ENCODE measurements at places on chromosomes 6 and 20.

DNA sequence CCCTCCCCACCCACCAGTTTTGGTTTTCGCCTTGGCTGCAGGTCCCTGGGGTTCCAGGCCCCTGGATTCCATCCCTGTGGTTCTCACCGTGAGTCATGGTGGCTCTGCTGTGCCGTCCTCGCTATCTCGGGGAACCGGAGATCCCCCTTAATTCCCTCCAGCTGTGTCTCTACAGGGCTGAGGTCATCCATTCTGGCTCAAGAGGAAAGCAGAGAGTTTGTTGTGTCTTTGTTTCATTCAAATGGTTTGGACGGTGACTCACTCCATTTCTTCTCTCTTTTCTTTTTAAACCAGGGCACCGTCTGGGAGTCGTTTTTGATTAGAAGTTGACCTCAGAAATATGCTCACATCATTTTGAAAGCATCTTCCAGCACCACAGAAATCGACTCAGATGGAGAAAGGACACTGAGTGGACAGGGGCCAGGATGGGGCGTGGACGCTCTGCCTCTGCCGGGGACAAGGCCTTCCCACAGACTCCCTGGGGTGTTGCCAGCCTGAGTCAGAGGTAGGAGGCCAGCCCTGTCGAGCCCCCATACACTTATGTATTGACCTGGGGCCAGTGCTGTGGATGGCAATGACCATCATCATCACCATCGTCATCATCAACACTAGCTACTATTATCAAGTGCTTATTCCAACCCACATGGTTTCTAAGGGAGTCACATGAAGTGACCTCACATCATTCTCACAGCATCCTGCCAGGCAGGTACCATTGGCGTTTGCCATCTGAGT lies 176.2 kb downstream of the NFATC2 start:
- DNase-seq, result no peak

GRCh38 chr6:134394208-134394607 lies 76.3 kb upstream of the SGK1 start:
- no peak for DNase-seq

GRCh38 chr6:47169785-47170616 lies 127.9 kb upstream of the ADGRF1 start:
- no peak for DNase-seq

DNA sequence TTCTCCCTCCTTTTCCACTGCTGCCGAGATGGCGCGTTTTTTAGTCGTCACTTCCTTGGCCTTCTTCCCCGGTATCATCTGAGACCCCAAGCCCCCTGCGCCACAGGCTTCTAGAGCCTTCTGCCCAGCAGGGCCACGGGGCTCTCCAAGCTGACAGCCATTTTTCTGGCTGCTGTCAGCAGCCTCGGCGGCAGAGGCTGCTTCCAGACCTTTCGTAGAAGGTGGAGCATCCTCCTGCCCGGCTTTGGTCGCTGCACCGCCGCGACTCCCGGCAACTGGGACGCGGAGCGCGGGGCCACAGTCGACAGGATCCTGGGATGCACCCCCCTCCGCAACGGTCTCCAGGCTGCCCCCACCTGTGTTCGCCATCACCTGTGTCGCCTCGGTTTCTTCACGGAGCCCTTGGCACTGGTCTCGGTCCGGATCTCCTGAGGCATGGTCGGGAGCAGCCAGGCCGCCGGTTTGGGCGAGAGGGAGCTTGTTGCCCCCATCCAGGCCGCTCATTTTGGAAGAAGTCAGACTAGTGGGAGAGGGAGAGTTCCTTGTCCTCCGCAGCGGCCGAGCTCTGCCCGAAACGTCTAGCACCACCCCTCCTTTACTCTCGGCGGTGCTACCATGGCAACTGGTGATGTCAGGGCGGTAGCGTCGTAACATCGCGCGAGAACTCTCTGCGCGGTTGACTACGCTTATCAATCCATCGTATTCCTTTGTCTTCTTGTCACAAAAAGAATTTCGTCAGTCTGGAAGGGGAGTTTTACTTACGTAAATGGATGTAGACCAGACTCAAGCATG lies at the start of gene TSPYL4:
Gene TSPYL4, minus strand, starts transcription at position 571 of the 792 bp plus-strand sequence. Its CDS starts 67 bp downstream, at position 504.
- peak; percentile 75 for DNase-seq

GRCh38 chr20:61352346-61353260 lies 100.5 kb downstream of the CDH4 start:
- DNase-seq, result no peak
